ENCODE measurements at places on chromosomes 1 and 21. TPM values are rescaled to one million over a fixed set of nuclear protein-coding genes. Genes with fewer than 3 reads are reported as not detected.

Gene SSX2IP
- 9.5 TPM for total RNA-seq

Gene CDC42
- 369 TPM for total RNA-seq

Gene POLR3GL
- total RNA-seq: 13.0 TPM

Gene RUNX3
- not detected for total RNA-seq

Gene EVI5
- 93.0 TPM for total RNA-seq

Gene PPM1J
- total RNA-seq: 1.6 TPM

Gene CFAP45
- 0.55 TPM for total RNA-seq

Gene OR2G6
- not detected for total RNA-seq

Gene USP16
- 32.4 TPM for total RNA-seq

Gene DMAP1
- 18.1 TPM for total RNA-seq

Gene GPATCH2
- 20.6 TPM for total RNA-seq

Gene L1TD1
- not detected for total RNA-seq

Gene TACSTD2
- total RNA-seq: 0.18 TPM

Gene CIART
- total RNA-seq: 4.8 TPM

Gene RXFP4
- total RNA-seq: 0.30 TPM

Measured in smooth muscle cell of the umbilical artery (primary cell).